ENCODE measurements at places on chromosomes 4 and X.

- no peak for DNase-seq
These were observed 118.0 kb downstream of the MANBA start for GRCh38 chr4:102642631-102643298.

DNA sequence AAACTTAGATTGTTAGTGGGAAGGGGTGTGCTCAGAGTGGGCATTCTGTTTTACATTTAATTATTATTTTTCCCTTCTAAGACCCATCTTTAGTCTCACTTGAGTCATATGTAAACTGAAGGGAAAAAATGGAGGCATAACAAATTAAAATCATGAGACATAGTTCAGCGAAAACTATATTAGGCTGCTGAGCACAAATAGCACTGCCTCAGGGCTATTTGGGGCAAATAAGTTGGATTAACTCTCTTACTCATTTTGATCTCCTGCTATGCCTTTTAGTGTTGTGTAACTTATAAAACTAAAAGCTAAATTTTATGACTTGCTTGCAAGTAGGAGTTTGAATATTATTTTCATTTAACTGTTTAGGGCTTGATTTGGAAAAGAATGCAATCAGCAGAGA lies 1329.2 kb upstream of the PCDH7 start:
- DNase-seq, result no peak

GRCh38 chrX:12210971-12211370 lies 72.7 kb downstream of the FRMPD4 start:
- DNase-seq, result no peak

DNA sequence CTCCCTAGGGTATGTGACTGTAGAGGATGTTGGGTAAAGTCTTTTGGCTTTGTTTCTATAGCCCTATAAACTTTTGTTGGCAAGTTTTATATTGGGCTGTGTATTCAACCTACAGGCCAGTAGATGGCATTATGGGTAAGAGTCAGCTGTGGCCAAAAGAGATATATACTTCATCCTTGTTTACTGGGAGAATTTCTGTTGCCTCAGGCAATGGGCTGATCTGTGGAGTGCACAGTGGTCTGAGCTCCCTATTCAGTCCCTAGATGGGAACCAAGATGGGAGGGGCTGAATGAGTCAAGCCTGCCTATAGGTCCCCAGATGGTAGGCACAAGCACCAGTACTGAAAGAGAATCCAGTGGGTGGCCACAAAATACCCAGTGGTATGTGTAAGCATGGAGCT lies 580.6 kb downstream of the EPHA5 start:
- no peak for DNase-seq

DNA sequence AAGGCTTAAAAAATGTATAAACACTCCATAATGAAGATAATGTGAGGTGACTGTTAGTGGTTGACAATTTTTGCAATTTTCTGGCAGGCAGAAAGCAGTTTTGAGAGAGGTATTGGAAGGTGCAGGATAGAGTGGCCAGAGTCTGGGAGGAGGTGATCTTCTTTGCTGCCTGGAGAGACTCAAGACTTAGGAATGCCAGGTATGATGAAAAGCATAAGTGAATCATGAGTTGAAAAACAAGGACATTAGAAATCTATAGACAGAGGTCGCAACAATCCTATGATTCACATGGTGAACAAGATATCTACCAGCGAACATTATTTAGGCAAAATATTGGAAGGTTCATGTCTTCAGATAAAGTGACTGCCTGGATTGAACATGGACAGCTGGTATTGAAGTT lies 118.5 kb downstream of the CFAP299 start:
- no peak for DNase-seq

All from activated CD4-positive, alpha-beta T cell treated with anti-CD3 and anti-CD28 coated beads, Interleukin-2, amount 50 U/mL, for 24 hours (primary cell).